ENCODE measurements at places on chromosomes 12 and 14.
A peak's percentile ranks its signal among the peaks of the same experiment; 100 is the strongest.

DNA sequence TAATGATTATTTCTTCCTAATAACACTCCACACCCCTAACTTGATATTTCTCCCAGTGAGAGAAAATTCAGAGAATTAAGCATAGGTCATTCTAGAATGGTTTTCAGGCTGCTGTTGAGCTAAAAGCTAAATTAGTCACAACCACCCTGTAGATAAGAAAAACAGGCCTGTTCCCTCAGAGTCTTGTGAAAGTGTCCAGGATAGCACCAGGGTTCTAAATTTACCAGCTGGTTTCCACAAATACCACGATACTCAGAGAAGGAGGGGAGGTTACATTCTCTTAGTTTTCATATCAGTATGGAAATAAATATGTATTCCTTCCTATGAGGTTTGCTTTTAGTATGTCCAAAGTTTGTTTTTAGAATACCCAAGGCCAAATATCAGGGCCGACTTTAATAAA, 66.0 kb upstream of the YARS2 start:
- no peak for DNase-seq
- no peak overlapping the region for H3K27ac ChIP-seq
- H3K4me3 ChIP-seq, result no peak overlapping the region
- H3K27me3 ChIP-seq, result no peaks in the 10 kb centered on the region
- no peaks in the 10 kb centered on the region for H3K36me3 ChIP-seq
- H3K4me1 ChIP-seq, result no peaks in the 10 kb centered on the region

GRCh38 chr12:88570103-88570502, 10.2 kb downstream of the KITLG start:
- peak overlapping the region; percentile 45 for H3K27ac ChIP-seq
- no peaks in the 10 kb centered on the region for H3K27me3 ChIP-seq
- DNase-seq, result peak; percentile 47
- H3K4me1 ChIP-seq, result peaks cover 11% of the 10 kb centered on the region

DNA sequence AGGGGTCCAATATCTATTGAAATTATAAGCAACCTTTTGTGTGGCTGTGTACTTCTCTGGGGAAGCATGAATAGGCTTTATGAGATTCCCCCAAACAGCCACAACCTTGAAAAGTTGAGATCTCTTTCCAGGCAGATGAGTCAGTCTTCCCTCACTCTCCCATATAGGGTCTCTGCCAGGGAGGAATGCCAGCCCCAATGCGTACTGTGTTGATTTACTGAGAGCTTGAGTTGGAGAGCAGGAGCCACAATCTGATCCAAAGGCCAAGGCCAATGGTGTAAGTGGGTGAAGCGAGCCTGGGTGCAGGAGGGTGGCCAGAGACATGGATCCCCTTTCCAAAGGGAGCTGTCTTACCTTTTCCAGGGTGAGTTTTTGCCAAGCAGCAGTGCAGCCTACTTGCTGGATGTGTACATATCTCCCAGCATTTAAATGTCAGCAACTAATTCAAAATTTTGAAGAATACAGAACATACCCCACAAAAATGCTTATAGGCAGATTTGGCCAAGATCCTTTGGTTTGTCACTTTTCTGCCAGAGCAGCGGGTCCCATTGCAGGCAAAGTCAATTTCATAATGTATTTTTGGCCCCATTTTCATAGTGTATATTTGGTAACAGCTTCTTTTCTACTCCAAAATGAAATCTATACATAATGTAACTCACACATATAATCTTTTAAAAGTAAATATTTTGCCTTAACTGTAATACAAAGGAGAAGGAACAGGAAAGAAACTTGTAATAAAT, 88.2 kb downstream of the TBC1D30 start:
- no peaks in the 10 kb centered on the region for H3K36me3 ChIP-seq
- H3K27me3 ChIP-seq, result no peaks in the 10 kb centered on the region
- peak; percentile 47 for DNase-seq
- H3K4me3 ChIP-seq, result no peak overlapping the region
- H3K27ac ChIP-seq, result peak overlapping the region; percentile 59

GRCh38 chr12:57563358-57563757, 13.5 kb downstream of the KIF5A start:
- no peak overlapping the region for H3K27ac ChIP-seq
- no peak for DNase-seq
- H3K4me3 ChIP-seq, result no peak overlapping the region

DNA sequence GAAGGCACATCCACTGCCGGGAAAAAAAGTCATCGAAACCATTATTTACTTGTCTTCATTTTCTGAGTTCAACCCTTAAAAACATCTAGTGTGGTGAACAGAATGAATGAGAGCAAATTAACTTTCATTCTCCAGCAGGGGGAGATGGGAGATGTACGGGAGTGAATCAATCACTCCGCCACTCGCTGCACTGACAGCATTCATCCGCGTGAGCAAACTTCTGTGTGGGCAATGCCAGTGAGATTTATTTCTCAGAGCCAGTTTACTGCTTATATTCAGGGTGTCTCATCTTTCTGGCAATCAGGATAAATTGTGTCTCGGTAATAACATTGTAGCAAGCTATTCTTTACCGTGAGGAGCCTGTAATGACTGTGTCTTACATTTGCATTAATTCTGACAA, 463.6 kb upstream of the MIS18BP1 start:
- no peaks in the 10 kb centered on the region for H3K36me3 ChIP-seq
- H3K27me3 ChIP-seq, result no peaks in the 10 kb centered on the region
- no peak overlapping the region for H3K27ac ChIP-seq

GRCh38 chr12:12880537-12880936, 10.8 kb upstream of the GPRC5A start:
- H3K36me3 ChIP-seq, result no peaks in the 10 kb centered on the region
- no peak for DNase-seq
- no peaks in the 10 kb centered on the region for H3K4me1 ChIP-seq
- no peak overlapping the region for H3K27ac ChIP-seq
- H3K4me3 ChIP-seq, result no peak overlapping the region
